ENCODE measurements at places on chromosomes 12 and 14.

DNA sequence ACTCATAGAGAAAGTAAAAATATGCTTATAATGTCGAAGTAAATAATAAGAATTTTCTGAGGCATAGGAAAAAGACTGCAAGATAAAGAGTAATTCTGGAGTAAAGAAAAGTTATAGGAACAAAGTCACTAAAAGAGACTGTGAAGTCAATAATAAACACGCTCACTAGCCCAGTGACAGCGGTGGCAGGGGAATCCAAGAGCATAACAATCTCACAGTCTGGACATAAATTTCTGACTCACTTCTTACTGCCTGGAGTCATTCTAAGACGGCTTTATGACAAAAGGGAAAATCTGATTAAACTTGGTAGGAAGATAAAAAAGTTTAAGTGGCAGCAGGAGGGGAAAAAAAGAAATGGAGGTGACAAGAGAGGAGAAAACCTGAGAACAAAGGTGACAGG lies 56.4 kb upstream of the GRIP1 start:
- no peak for DNase-seq

DNA sequence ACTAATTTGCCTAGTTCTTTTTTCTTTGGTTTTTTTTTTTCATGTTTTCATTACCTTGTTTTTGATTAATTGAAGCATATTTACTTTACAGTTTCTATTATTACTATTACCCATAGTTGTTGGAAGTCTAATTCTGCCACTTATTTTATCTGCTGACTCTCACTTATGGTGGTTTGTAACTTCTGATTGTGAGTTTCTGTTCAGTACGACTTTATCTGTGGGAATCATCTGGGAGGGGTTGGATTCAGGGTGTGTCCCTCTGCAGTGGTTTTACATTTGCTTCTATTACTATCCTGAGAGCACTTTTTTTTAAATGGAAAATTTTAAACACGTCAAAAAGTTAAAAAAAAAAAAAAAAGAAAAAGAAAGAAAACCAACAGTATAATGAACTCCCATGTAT lies 26.4 kb upstream of the SOS2 start:
- no peak for DNase-seq

GRCh38 chr12:110762891-110763290 lies 20.2 kb upstream of the PPP1CC start:
- no peak for DNase-seq

GRCh38 chr14:100747021-100747586 lies 20.4 kb downstream of the DLK1 start:
- no peak for DNase-seq

Data from activated naive CD4-positive, alpha-beta T cell (primary cell).